ENCODE measurements at places on chromosomes 7 and 10. TPM values are rescaled to one million over a fixed set of nuclear protein-coding genes. Genes with fewer than 3 reads are reported as not detected.
A peak's percentile ranks its signal among the peaks of the same experiment; 100 is the strongest.

The PRF1 gene
- total RNA-seq: not detected

The PITX3 gene
- total RNA-seq: not detected

The HKDC1 gene
- 0.31 TPM for total RNA-seq

The PRPS1L1 gene
- not detected for total RNA-seq

The DNAJC2 gene
- 35.8 TPM for total RNA-seq

The GIGYF1 gene
- 70.6 TPM for total RNA-seq

The PRSS37 gene
- not detected for total RNA-seq

The PVRIG gene
- total RNA-seq: not detected

The TET1 gene
- total RNA-seq: 20.3 TPM

The FRAT1 gene
- total RNA-seq: 8.0 TPM

The PIP4K2A gene
- total RNA-seq: 110 TPM

The LMTK2 gene
- total RNA-seq: 32.5 TPM

- H3K4me3 ChIP-seq: no peak overlapping the region
- H3K36me3 ChIP-seq: no peaks in the 10 kb centered on the region
- no peaks in the 10 kb centered on the region for H3K4me1 ChIP-seq
- peaks cover 2% of the 10 kb centered on the region for H3K27me3 ChIP-seq
Measured at GRCh38 chr10:21043044-21043443, 145.9 kb upstream of the NEBL start.

GRCh38 chr10:17226891-17227303, 1.1 kb upstream of the VIM start:
- no peak for DNase-seq
- H3K27me3 ChIP-seq: peaks cover 32% of the 10 kb centered on the region
- H3K4me3 ChIP-seq: peak overlapping the region; percentile 37
- H3K36me3 ChIP-seq: peaks cover 29% of the 10 kb centered on the region

- H3K4me1 ChIP-seq: no peaks in the 10 kb centered on the region
- no peaks in the 10 kb centered on the region for H3K27me3 ChIP-seq
- DNase-seq: no peak
- H3K36me3 ChIP-seq: no peaks in the 10 kb centered on the region
- no peak overlapping the region for H3K4me3 ChIP-seq
Measured at GRCh38 chr7:43516581-43517342, 66.1 kb upstream of the STK17A start.

GRCh38 chr10:52170776-52171175, 143.3 kb upstream of the DKK1 start:
- no peaks in the 10 kb centered on the region for H3K4me1 ChIP-seq
- H3K36me3 ChIP-seq: peaks cover 4% of the 10 kb centered on the region
- no peak overlapping the region for H3K4me3 ChIP-seq
- H3K27me3 ChIP-seq: no peaks in the 10 kb centered on the region
- DNase-seq: no peak

DNA sequence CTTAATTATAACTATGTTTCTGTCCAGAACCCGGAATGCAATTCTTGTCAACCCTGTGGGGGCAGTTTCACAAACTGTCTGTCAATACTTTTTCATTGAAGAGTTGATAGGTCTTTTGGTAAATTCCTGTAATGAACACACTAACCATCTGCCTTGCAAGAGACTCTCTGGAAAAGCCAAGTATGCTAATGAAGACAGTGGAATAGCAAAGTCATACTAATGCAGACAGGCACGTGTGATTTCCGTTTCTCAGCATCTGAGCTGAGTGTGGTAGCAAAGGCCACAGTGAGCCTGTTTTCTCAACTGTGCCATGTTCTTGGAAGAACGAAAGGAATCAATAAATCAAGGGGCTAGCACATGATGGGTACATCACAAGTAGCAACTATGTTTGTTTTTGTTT, 494.1 kb upstream of the NRP1 start:
- H3K27me3 ChIP-seq: peaks cover 2% of the 10 kb centered on the region
- no peak overlapping the region for H3K4me3 ChIP-seq
- no peaks in the 10 kb centered on the region for H3K4me1 ChIP-seq
- no peaks in the 10 kb centered on the region for H3K36me3 ChIP-seq
- H3K27ac ChIP-seq: no peak overlapping the region

DNA sequence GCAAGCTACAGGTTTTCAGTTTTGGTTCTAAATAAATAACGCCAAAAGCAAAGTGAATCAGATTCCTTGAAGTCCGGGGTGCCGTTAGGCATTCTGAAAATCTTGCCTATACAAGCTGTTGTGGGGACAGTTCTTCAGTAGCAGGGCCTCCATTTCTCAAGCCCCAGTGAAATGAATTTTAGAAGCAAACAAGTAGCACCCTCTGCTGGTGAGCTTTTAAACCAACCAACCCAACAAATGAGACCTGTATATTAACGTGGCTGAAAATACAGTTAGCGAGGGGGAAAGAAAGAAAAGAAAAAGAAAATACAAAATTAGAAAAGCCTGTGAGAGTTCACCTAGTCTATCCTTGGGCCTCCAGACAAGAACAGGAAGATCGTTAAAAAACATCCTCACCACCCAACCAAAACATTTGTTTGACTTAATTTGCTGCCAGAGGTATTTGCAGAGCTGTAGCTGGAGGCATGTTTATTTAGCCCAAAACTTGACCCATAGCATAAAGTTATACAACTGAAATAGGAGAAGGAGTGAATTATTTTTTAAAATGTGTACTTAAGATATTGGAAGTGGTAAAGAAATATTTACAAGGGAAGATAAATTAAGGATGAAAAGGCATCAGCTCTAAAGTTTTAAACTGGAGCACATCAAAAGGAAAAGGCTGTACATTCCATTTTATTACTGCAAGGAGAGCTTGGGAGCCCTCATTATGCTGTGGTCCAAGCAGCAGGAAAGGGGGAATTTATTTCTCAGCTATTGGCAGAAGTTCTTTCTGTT, 98.9 kb downstream of the DYNC1I1 start:
- H3K27ac ChIP-seq: no peak overlapping the region
- DNase-seq: peak; percentile 54
- peaks cover 2% of the 10 kb centered on the region for H3K27me3 ChIP-seq
- H3K4me1 ChIP-seq: peaks cover 5% of the 10 kb centered on the region
- no peak overlapping the region for H3K4me3 ChIP-seq

DNA sequence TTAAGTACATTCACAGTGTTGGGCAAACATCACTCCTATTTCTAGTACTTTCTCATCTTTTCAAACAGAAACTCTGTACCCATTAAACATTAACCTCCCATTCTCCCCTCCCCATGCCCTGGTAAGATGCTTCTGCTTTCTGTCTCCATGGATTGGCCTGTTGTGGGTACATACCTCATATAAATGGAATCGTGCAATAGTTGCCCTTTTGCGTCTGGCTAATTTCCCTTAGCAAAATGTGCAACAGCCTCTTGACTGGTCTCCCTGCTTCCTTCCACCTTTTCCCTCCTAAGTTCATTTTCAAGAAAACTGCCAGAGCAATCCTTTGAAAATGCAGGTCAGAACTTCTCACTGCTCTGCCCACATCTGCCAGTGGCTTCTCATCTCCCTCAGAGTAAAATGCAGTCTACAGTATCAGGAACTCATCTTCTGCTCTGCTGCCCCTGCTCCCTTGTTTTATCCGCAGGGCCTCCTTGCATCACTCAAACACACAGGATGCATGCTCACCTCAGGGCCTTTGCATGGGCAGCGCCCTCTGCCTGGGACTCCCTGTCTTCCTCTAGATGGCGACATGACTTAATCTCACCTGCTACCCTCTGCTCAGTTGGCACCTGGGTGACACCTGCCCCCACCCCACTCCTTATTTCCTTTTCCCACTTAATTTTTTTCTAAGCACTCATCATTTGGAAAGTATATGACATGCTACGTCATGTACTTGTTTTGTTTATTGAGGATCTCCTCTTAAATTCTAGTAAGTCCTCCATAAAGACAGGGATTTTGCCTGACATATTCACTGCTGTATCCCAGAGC, 44.3 kb upstream of the ECHDC3 start:
- H3K4me1 ChIP-seq: no peaks in the 10 kb centered on the region
- no peak for DNase-seq
- peaks cover 1% of the 10 kb centered on the region for H3K27me3 ChIP-seq

- no peaks in the 10 kb centered on the region for H3K36me3 ChIP-seq
- DNase-seq: no peak
- no peak overlapping the region for H3K27ac ChIP-seq
- H3K27me3 ChIP-seq: peaks cover 7% of the 10 kb centered on the region
Measured at GRCh38 chr10:43218951-43219837, 47.7 kb downstream of the RASGEF1A start.

GRCh38 chr10:116260599-116260998, 12.4 kb downstream of the GFRA1 start:
- H3K4me1 ChIP-seq: peaks cover 2% of the 10 kb centered on the region
- peaks cover 2% of the 10 kb centered on the region for H3K27me3 ChIP-seq
- no peak for DNase-seq
- H3K4me3 ChIP-seq: no peak overlapping the region
- no peaks in the 10 kb centered on the region for H3K36me3 ChIP-seq

DNA sequence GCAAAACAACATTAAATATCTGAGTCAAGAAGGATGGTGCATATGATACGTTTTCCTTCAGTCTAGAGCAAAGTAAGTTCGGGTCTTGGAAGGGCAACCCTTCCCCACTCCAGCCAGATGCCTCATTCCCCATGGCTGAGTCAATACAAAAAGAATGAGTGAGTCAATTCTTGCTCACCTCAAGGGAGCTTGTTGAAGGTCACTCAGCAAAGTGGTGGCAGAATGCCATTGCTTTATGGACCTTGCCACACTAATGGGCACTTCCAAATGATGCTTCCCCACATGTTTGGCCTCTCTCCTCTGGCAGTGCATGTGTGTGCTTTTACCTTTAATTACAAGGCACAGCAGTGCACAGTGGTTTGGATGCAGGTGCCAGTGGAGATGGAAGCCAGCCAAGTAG, 296.5 kb downstream of the SORCS3 start:
- H3K27ac ChIP-seq: no peak overlapping the region
- no peaks in the 10 kb centered on the region for H3K36me3 ChIP-seq
- no peaks in the 10 kb centered on the region for H3K4me1 ChIP-seq
- H3K4me3 ChIP-seq: no peak overlapping the region
- H3K27me3 ChIP-seq: no peaks in the 10 kb centered on the region

DNA sequence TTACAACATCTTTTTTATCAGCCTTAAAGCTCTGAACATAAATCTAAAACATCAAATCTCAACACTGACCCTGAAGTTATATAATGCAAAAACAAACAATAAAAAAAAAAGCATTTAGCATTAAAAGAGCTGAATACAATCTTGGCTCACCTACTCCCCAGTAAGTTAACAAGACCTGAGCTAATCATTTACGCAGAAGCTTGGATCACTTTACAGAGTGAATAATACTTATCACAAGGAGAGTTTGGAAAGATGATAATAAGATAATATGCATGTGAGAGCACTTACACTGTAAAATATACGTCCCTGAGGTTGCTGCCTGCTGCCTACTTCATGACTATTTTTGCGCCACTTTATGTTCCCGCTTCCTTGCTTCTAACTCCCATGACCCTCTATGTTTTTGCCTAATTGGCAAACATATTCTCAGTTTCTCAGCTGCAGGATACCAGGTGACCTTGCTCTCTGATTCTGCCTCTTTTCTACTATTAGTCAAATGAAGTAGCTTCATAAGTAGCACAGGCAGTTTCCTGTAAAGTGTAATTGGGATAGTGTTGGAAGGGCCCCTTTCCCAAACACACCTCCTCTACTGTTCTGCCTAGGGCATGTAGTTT, 333.6 kb downstream of the LRRTM3 start:
- no peak for DNase-seq
- no peak overlapping the region for H3K27ac ChIP-seq
- H3K36me3 ChIP-seq: no peaks in the 10 kb centered on the region
- no peak overlapping the region for H3K4me3 ChIP-seq

- peaks cover 35% of the 10 kb centered on the region for H3K4me1 ChIP-seq
- H3K4me3 ChIP-seq: no peak overlapping the region
- H3K27ac ChIP-seq: no peak overlapping the region
- H3K36me3 ChIP-seq: peaks cover 6% of the 10 kb centered on the region
- peaks cover 4% of the 10 kb centered on the region for H3K27me3 ChIP-seq
Measured at GRCh38 chr7:139682136-139683013, 95.4 kb downstream of the HIPK2 start.

DNA sequence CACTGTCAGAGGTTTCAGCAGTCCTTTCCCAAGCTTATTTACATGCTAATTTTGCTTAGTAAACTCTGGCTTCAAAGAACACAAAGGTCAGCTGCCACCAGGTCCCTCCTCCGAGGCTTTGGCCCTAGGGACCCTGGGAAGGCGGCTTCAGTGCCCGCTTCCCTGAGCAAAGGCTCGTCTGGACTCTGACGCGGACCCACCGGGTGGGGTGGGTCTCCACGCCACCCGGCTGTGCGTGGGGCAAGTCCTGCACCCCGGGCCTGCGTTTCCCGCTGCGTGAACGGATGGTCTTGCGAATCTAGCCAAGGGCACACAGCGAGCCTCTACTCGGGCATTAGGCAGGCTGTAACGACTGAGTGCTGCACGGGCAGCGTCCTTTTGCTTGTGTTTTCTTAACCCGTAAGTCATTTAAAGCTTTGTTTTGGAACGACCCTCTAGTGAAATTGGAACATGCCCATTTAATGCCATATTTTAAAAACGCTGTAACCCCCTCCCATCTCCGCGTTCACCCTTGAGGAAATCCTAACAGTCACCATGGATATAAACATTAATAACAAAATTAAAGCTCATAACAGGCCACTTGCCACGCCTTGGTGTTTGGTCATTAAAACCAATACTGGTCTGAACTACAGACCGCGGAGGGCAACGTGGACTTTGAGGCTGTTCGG, 828 bp downstream of the BNIP3 start:
- no peak overlapping the region for H3K27ac ChIP-seq
- peaks cover 15% of the 10 kb centered on the region for H3K4me1 ChIP-seq
- no peak for DNase-seq

GRCh38 chr10:28160866-28161405, 141.9 kb downstream of the MPP7 start:
- H3K4me1 ChIP-seq: peaks cover 26% of the 10 kb centered on the region
- DNase-seq: no peak
- H3K27me3 ChIP-seq: peaks cover 1% of the 10 kb centered on the region
- no peak overlapping the region for H3K27ac ChIP-seq
- no peak overlapping the region for H3K4me3 ChIP-seq
- peaks cover 4% of the 10 kb centered on the region for H3K36me3 ChIP-seq

DNA sequence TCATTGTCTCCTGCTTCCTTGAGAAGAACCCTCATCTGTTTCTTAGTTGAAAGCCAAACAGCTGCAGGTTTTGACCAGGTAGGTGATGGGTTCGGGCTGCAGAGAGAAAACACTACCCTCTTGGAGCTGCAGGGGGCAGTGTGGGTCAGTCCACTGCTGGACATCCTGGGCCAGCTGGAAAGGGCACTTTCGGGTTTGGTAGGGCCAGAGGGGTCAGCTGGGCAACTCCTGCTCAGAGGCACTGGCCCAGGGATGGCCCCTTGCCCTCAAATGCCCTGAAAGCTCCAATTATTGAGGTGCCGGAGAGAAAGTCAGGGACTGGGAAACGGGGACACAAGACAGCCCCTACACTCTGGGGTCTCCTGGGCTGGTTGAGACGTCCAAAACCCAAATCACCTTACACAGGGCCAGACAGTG, 90.7 kb downstream of the MKI67 start:
- H3K27ac ChIP-seq: no peak overlapping the region
- no peak overlapping the region for H3K4me3 ChIP-seq
- DNase-seq: peak; percentile 74
- H3K27me3 ChIP-seq: peaks cover 7% of the 10 kb centered on the region
- peaks cover 29% of the 10 kb centered on the region for H3K36me3 ChIP-seq

DNA sequence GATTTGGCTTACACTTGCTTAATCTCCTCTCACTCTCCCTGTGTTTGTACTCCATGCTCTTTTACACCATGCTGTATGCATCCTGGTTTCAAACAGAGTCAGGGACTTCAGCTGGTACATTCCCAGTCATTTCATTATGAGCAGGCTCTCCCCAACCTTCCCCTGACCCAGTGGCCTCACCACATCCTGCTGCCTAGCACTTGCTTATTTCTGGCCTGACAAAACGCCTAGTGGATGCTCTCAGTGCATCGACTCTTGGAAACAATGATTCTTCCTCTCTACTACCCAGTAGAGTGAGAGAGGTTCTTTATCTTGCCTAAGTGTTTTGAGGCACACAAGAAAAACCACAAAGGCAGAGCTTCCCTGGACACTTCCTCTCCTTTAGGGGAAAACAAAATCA, 63.4 kb downstream of the CAV1 start:
- H3K4me3 ChIP-seq: no peak overlapping the region
- peak overlapping the region; percentile 92 for H3K27ac ChIP-seq
- H3K36me3 ChIP-seq: no peaks in the 10 kb centered on the region
- peaks cover 42% of the 10 kb centered on the region for H3K4me1 ChIP-seq
- DNase-seq: peak; percentile 28

All from endothelial cell (in vitro differentiated cells).